Stimulated activated CD8-positive, alpha-beta memory T cell treated with anti-CD3 and anti-CD28 coated beads, Interleukin-4, amount 100 ng/mL, for 1 hour (primary cell): ENCODE measurements at places on chromosomes 5 and 9.

GRCh38 chr5:138875946-138876345 is 811 bp upstream of the LRRTM2 start:
- no peak for DNase-seq

GRCh38 chr9:121358751-121359150 is 11.3 kb downstream of the STOM start:
- no peak for DNase-seq

- no peak for DNase-seq
These were observed 86.7 kb upstream of the ALDH1A1 start for GRCh38 chr9:73039271-73040263.

DNA sequence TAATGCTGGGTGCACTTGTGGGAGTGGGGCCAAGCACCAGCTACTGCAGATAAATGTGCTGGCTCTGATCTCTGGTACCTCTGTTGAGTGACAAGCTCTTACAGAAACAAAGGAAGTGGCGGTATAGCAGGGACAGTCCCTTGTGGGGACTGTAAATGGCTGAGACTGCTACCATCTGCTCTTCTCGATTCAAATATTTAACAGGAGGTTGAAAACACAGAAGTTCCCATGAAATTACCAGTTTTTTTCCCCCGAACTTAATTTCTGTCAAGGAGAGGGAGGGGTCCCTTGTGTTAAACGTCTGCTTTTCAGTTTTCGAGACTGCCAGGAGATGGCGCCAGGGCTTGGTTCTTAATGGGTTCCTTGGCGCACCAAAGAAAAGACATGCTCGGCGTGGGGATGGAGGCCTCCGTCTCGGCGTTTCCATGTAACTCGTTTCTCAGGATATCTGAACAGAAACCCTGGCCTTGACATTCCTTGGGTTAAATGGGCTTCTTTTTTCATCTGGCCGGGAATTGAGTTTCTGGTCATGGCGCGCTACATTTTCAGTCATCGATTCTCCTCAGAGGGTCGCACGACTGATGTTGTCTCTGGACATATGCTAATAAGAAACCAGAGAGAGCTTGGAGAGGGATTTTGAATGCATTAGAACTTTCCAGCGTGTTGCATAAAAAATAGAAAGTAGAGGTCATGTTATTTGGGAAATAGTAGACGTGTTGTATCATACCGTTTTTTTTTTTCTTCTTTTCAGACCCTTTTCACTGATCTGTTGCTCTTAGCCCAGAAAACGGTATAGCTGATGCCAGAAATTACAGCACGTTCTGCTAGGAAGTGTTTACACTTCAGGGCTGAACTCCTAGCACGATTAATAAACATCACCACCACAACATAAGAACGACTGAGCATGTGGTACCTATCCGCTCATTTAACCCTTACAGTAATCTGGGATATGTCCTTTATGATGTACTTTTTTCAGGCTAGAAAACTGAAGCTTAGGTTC is 64.0 kb downstream of the CARTPT start:
- peak; percentile 2 for DNase-seq

DNA sequence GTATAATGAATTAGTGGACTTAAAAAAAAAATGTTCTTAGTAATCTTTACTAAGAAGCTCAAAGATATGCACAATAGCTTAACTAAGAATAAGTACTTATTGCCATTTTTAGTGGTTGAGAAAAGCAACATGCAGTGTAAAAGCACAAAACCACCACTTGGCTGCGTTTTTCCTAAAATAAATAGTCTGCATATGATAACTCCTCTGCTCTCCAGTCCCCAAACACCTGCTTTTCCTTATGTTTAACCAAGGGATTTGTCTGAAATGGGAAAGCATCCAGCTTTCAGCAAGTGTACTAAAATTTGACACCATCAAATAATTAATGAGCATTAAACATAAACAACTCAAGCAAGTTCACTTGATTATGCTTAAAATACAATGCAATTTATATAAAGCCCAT is 41.4 kb downstream of the PSIP1 start:
- no peak for DNase-seq

DNA sequence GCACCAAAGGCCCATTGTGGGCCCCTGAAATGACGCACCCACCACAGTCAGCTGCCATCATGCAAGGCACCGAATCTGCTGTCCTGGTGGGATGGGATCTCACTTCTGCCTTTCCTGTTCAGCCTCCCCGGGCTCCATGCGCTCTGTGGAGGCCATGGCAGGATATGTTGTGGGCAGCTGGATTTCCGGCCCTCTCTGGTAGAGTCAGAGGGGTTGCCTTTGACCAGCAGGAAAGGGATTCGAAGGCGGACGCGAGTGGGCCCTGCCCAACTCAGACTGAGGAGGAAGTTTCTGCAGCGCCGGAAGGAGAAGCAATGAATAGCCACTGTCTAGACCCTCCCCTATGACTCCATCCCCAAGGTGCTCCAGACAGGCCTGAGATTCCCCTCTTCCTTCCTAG is 35.5 kb downstream of the GADD45G start:
- no peak for DNase-seq

DNA sequence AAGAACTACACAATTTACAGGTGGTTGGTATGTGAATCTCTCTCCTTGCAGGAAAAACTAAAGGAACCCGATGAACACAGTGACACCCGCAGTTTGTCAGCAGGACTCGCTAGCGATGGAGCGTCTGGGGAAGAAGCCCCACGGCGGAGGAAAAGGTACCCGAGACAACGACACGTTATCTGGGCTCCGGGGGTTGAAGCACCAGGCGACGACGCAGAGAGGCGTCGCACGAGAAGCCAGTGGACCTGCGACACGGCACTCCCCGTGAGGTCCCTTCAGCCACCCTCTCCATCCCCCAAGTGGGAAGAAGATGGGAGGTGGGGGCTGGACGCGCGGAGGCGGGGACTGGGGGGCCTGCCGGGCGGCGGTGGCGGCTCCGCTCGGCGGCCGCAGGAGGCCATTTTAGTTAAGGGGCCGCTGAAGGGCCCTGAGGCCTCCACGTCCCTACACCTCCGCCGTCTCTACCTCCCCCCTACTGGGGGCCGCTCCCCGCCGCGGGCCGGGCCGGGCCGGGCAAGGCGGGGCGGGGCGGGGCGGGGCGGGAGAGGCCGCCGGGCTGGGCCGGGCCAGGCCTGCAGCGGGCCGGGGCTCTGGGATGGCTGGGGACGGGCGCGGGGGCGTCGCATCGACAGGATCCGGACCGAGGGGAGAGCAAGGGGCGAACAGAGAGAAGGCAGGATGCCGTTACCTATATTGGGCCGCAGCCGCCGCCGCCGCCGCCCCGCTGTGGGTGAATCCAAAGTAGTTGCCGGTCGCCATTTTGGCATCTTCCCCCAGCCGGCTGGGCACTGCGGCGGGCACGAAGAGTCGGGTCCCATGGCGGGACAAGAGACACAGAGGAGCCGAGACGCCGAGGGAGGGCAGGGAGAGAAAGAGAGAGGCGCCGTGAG is 754 bp downstream of the ZFR start:
- peak; percentile 19 for DNase-seq

DNA sequence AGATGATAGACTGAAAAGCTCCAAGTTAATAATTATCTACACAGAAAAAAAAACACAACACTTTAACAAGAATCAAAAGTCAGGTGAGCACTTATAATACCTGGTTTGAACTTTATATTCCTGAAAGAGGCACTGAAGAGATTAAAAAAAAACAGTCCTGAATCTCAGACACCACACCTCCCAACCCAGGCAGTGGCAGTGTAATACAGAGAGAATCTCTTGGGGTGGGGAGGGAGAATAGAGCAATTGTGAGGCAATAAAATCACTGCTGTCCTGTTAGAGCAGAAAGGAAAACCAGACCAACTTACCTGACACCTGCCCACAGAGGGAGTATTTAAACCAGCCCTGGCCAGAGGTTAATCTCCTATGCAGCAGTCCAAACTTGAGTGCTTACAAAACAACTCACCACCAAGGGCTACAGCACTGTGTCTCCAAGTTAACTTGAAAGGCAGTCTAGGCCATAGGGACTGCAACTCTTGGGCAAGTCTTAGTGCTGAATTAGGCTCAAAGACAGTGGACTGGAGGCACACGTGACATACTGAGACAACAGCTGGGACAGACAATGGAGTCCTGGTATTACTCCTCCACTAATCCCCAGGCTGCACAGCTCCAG is 54.2 kb downstream of the SLCO4C1 start:
- no peak for DNase-seq
